Stimulated activated CD8-positive, alpha-beta memory T cell treated with anti-CD3 and anti-CD28 coated beads, Interleukin-4, amount 100 ng/mL, for 48 hours (primary cell): ENCODE measurements at places on chromosomes 4 and X.
A peak's percentile ranks its signal among the peaks of the same experiment; 100 is the strongest.

- DNase-seq, result no peak
Observed at GRCh38 chrX:122625239-122625638, 558.8 kb upstream of the GRIA3 start.

DNA sequence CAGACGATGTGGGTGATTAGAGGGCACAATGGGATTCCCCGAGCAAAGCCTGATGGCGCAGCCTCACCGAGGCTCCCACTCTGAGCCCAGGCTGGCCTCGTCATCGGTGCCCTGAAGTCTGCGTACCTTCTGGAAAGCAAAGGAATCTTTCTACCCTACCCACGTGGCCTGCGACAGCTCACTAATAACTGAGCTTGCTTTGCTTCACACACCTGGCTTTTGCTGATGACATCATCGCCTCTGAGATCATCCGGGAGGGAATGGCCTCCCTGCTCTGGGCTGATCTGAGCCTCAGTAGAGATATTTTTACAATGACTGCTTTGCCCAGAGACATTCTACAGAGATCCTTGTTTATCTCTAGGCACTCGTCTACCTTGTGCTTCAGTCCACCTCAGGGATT lies 45.4 kb upstream of the PDLIM3 start:
- DNase-seq, result no peak

- DNase-seq, result no peak
Observed at GRCh38 chr4:48028696-48029095, 12.1 kb downstream of the NIPAL1 start.

DNA sequence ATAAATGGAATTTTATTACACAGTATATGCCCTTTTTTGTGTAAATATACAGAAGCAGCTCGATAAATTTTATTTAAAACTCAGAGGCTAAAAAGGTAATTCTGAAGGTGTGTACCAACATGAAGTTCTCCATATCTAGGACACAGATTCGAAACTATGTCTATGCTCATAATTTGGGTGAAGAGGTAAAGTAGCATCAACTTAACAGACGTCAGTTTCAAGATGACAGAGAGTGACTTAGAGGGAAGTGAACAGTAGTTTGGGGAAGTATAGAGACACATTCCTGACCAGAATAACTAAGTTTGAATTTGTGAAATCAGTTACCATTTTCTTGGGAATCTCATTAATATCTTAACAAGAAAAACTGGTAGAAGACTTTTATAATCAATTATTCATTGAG lies 2493.3 kb downstream of the ARAP2 start:
- DNase-seq, result no peak

DNA sequence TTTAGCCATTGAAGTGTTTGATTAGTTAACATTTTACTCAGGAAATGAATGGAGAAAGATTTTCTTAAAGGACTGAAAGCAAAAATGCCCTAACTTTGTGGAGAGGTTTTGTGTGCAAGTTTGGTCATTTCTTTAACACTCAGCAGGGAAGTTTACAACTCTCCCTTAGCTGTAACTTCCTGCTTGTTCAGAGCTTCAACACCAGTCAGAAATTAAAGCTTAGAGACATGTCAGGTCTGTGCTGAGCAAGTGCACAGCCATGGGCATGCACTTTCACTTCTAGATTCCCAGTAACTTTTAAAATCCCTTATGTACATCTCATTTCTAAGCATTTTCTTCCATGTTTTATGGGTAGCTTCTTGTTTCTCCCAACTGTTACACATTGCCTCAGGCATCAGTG lies 326.0 kb downstream of the ACTRT1 start:
- no peak for DNase-seq

DNA sequence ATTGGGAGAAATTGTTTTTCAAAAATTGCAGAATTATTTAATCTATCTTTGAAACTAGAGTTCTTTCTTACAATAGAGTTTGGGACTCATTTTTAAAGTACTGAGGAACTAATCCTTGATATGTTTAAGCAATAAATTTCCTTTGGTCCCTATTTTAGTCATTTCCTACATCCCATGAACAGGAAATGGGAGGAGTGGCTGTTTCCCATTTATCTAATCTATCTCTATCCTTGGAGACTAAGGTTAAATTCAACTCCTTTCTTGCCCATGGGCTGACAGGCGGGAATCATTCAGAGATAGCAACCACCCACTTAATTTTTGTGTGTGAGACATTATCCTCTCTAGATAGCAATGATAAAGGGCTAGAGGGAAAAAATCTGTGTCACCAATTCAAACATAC lies 131.6 kb upstream of the EMCN start:
- DNase-seq, result no peak

DNA sequence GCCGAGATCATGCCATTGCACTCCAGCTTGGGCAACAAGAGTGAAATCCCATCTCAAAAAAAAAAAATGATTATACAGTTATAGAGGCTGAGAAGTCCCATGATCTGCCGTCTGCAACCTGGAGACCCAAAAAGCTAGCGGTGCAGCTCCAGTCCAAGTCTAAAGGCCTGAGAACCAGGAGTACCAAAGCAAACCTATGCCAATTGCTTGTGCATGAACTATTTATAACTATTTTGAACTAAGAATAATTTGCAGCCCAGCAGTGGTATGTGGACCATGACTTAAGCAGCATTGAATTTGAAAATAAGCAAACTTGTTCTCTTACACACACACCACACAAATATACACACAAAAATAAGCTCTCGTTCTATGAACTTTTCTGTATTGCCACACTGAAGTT lies 51.8 kb downstream of the TASL start:
- DNase-seq, result no peak

DNA sequence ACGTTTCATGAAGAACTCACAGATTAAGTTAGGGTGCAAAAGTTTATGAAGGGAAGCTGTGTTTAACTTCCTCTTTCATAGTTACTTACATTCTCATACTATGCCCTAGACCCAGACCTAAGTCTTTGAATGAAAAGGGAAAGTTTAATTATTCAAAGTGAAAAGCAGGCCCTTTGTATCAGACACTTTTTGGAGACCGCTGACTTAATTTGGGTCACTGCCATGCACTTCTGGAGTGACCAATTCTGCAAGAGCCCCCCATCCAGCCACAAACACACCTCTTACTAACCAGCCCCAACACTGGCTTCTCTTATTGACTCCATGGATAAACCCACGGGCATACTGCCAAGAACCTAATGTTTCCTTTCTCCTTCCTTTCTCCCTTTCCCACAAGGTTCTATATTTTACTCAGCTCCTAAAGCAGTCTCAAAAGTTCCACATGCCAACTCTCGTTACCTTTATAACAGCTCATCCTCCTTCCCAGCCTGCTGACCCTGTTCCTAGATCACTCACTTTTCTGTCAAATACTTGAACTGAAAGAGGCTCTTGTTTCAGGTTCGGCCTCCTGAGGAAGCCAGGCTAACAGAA lies 34.5 kb downstream of the ABCE1 start:
- DNase-seq, result peak; percentile 44

DNA sequence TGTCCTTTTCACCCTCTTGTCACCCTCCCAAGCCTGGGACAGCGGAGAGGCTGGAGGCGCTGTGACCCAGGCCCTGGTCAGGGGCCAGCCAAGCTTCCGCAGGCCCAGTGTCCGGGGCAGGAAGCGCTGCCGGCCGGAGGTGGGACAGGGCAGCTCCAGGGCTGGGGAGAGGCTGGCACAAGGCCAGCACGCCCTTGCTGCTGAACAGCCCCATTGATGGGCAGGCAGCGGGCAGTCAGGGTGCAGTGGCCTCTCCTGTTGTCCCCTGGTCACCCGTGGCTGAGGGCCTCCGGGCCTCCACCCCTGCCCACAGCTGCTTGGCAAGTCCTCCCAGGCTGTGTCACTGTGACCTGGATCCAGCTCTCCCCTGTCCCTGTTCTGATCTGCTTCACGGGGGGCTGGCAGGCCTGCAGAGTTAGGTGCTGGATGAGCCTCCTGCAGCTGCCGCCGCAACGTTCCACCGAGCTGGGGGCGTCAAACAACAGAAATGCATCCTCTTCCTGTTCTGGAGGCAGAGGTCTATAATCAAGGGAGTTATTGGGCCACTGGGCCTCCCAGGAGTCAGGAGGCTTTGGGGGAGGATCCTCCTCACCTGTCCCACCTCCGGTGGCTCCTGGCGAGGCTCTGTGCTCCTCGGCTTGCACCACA lies 107.9 kb downstream of the PSAPL1 start:
- DNase-seq, result no peak

DNA sequence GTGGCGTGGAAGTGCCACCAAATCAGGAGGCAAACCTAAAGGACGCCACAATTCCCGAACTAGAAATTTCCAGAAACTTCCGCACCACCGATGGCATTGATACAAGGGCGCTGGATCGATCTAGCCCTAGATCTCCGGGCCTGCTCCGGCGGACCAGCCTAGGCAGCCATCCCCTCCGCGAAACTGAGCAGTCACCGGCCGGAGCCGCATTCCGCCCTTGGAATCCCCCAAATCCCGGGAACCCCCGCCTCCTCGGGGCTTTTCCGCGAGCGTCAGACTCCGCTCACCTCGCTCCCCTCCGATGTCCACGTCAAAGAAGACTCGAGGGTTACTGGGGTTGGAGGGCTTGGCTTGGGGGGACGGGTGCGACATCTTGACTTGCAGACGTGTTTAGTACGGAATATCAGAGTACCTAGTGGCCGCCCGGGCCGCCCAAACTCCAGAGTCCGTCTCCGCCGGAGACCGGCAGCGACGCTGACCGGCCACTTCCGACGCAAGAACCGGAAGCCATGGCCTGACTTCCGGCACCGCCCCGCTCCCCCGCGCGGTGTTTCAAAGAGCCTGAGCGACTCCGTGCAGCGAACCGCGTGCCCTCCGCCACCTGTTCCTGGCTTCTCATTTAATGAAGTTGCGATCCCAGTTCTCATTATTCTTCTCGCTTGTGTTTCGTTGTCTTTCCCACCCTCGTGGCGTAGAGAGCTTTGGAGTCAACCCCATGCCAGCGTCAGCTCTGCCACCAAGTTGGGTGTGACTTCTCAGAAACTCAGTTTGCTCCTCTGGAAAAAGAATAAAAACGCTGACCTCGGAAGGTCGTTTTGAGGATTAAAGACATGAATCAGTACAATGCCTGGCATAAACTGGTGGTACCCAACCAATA lies at the start of gene PPID:
Gene PPID, minus strand, starts transcription at position 480 of the 877 bp plus-strand sequence. Its CDS starts 108 bp downstream, at position 372.
- DNase-seq, result peak; percentile 90

- DNase-seq, result peak; percentile 43
Observed at GRCh38 chr4:176193938-176194337, 1.4 kb downstream of the SPATA4 start.

DNA sequence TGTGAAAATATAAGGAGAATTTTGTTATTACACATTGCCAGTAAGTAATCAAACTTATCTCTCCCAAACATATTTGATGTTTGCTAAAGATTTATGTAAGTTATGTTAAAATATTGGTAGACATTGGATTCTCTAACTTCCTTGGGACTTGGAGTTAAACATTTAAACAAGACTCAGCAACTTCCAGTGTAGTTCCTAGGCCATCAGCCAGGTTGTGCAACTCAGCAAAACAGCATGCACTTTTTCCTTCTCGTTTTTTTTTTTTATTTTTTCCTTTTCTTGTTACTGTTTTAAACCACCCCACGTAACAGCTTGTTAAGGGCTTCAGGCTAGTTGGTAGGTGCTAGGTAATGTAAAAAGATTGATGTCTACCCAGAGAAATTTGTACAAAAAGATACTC lies 510.4 kb downstream of the ANKRD50 start:
- DNase-seq, result no peak

- no peak for DNase-seq
Observed at GRCh38 chrX:50953832-50954231, 43.3 kb downstream of the BMP15 start.

DNA sequence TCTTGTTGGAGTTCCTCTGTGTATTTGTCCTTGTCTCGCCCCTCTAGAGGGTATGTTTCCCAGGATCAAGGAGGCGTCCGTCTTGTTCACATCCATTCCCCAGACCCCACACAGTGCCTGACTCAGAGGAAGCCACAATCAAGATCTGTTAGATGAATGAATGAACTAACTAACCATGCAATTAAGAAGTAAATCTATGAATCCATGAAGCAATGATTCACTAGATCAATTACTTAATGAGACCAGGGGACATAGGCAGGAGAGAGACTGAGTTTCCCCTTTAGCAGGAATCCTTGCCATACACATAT lies 11.9 kb downstream of the BLOC1S4 start:
- DNase-seq, result no peak

DNA sequence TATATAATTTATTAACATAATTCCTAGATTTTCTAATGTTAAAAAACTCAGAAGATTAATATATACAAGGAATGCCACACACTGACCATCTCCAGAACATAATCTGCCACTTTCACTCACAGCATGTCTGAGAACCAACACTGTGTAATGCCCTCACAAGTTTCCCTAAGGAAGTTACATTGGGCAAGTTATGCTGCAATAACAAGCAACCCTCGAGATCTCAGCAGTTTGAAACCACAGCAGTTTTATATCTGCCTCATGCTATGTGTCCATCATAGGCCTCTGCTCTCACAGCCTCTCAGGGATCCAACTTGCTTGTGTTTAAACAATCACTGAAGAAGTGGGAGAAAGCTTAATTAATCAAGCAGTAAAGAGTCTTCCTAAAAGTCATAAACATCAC lies 250.0 kb upstream of the SLC7A11 start:
- no peak for DNase-seq

DNA sequence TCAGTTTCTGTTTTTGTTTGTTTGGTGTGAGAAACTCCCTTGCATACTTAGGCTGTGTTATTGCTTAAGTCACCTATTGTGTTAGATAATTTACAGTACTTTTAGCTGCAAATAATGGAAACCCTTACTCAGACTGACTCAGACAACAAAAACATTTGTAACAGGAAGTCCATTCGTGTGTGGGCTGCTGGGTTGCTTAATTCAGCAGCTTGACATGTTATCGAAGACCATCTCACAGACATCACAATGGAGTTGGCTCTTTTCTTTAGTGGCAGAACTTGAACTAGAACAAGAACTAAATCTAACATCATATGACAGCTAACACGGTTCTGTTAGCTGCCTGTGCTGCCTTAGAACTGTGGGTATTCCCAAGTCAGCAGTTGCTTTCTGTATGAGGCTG lies 9.9 kb upstream of the GABRE start:
- DNase-seq, result no peak

DNA sequence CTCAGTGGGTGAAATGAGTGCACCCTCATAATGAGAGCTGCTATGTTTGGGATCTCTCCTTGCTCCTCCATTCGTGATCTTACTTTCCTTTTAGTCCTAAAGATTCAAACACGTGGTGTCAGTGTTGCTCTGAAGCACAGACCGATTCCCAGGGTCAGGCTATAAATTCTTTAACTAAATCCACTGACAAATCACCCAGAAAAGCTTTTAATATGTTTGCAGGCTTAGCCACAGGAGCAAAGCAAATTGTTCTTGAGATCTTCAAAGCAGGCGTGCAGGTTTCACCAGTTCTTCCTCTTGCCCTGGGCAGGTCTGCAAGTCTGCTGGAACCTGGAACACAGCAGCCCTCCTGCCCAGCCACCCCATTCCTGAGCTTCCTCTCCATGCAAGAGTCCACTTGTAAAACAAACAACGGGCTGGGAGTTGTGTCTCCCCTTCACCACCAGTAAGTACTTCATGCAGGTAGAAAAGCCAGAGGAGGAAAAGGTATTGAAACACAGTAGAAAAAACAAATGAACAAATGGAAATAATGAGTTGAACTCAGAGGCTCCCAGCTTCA lies 70.1 kb upstream of the ENPP6 start:
- DNase-seq, result no peak

- DNase-seq, result peak; percentile 40
Observed at GRCh38 chr4:143336781-143337599, at the start of gene GAB1. TSS of gene GAB1 (plus strand) at chr4:143336876. CDS start at chr4:143337189, 313 bp downstream.
